NCI-H1092 (cell line): ENCODE measurements at places on chromosomes 1 and 21.

- no peak for DNase-seq
Measured at GRCh38 chr1:111582644-111583618, 36.7 kb upstream of the RAP1A start.

- DNase-seq = no peak
Measured at GRCh38 chr1:57112148-57112547, 146.3 kb upstream of the C8B start.

- DNase-seq = no peak
Measured at GRCh38 chr1:117709249-117709691, 103.4 kb downstream of the TENT5C start.

DNA sequence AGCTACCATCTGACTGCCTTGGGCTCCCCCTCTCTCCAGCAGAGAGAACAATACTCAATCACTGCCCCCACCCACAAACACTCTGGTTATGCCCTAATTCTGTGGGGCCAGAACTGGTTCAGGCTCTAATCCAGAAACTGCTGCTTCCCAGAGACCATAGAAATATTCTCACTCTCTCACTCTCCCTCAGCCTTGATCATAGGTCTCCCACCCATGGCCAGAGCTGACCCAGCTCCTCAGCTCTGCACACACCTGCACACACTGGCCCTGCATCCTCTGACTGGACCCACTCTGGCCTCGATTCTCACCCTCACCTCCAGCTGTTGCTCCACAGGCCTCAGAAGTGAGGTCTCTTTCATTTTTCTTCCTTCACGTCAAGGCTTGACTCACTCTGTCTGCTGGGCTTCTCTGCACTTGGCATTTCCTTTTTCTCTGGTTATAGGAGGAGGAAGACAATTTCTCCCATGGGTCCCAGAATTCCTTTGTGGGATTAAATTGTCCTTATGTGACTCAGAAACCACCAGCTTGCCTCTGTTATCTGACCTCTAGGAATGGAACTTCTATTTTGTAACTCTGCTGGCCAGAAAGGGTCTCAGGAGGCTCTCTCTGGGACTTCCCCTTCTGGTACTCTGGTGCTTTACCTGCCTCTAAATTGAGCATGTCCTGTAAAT lies 15.6 kb upstream of the ZMYM6 start:
- DNase-seq = no peak

- no peak for DNase-seq
Measured at GRCh38 chr1:81437649-81438048, 363.1 kb upstream of the ADGRL2 start.

GRCh38 chr1:101992821-101993575 lies 3.7 kb downstream of the OLFM3 start:
- no peak for DNase-seq

DNA sequence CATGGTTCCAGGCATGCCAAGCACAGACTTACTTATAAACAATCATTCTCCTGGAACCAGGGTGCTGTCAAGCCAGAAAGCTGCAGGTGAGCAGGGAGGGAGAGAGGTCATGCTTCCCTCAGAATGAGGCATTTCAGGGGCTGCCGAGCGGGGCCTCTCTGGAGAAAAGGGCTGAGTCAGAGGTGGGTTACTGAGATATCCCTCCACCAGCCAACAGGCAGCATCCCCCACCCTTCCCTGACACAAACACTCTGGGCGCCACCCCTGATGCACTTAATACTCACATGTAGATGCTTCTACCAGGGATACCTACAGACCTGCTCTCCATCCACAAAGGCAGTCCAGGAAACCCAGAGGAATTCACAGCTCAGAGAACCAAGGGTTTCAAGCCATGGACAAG lies 13.1 kb downstream of the STK40 start:
- no peak for DNase-seq
